ENCODE measurements at places on chromosomes 16 and 17.

GRCh38 chr17:13222975-13223374 is 205.1 kb upstream of the ELAC2 start:
- DNase-seq = peak; percentile 10

GRCh38 chr17:55870044-55870443 is 119.2 kb downstream of the PCTP start:
- no peak for DNase-seq

- DNase-seq = peak; percentile 22
These were observed 1.9 kb downstream of the HS3ST2 start for GRCh38 chr16:22815863-22816262.

GRCh38 chr17:15928286-15928785 is 16.6 kb upstream of the ADORA2B start:
- DNase-seq = no peak

DNA sequence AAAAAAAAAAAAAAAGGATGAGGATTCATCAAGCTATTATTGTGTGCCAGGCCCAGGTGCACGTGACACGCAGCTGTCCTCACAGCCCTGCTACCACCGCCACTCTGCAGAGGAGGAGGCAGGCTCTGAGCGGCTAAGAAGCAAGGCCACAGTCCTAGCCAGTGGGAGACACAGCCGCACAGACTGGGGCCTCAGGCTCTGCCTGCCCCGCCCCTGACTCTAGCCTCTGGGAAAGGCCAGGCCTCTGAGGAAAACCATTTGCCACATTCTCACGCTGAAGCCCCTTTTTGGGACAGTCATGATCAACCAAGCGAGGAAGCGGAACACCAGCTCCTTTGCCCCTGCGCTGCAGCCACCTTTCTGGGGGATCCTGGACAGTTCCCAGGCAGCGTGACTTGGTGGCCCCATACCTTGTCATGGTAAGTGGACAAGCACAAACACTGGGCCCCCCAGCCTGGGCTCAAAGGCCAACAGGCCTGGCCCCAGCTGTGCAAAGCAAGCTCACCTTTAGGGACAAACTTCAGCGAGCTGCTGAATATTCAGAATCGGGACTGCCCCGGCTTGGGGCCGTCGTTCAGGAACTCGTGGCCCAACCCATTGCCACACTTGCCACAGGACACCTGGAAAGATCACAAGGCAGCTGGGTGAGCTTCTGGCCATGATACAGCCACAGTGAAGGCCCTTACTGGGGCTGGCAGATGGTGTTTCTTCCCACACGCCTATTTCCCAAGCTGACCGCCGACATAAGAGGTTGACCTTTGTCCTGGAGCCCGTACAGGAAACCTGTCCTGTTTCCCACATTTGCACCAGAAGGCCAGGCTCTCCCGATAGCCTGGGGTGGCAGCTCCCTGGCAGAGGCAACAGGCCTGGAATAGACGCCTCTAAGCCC is 2.5 kb downstream of the MSRB1 start:
- peak; percentile 89 for DNase-seq

All from DMS53 (cell line).